ENCODE measurements at places on chromosomes 3 and 15.

DNA sequence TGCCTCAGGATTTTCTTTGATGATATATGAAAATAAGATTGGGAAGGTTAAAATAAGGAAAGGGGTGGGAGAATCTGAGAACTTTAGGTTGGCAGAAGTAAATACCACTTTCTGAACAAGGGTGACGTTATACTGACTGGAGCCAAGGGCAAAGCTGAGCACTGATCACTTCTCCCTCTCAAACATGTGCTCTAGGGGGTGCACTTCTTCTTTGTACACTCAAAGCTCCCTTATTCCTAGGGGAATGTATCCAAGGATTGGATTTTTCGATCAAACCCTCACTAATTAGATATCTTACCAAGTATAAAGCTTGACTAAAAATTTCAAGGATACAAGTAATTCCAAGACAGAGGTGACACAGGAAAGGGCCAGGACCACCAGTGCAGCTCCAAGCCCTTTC lies 243.9 kb upstream of the UMPS start:
- DNase-seq = no peak

GRCh38 chr15:37045859-37046740 lies 54.2 kb downstream of the MEIS2 start:
- peak; percentile 54 for DNase-seq

- DNase-seq = no peak
Measured at GRCh38 chr3:57942872-57943283, 65.3 kb upstream of the FLNB start.

DNA sequence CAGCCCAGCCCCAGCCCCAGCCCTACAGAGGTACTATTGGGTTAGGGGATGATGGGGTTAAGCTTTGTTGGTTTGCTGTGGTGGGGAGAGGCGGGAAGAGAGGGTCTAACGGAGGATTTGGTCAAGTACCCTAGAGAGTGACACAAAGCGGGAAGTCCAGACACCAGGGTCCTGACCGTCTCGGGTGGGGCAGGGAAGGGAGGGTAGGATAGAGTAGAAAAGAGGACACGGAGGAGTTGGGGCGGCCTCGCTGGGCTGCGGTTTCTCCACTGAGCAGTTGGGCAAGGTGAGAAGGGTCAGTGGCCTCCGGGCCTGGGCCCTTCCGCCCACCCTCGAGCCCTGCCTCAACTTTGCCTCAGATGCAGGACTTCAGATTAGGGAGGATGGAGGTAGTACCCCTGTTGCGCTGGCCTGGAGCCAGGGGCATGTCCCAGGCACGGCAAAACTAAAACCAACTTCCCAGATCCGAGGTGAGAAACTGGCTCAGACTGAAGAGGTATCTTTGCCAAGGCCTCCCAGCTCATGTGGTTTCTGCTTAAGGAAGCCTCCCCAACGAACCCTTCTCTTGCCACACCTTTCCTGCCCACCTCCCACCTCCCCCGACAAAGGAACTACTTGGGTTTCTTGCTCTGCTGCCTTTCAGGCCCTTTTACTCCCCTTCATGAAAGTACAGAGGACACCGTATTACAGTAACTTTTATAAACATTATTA lies 551 bp downstream of the PML start:
- no peak for DNase-seq

GRCh38 chr3:166451997-166452396 lies 614.8 kb upstream of the BCHE start:
- no peak for DNase-seq

DNA sequence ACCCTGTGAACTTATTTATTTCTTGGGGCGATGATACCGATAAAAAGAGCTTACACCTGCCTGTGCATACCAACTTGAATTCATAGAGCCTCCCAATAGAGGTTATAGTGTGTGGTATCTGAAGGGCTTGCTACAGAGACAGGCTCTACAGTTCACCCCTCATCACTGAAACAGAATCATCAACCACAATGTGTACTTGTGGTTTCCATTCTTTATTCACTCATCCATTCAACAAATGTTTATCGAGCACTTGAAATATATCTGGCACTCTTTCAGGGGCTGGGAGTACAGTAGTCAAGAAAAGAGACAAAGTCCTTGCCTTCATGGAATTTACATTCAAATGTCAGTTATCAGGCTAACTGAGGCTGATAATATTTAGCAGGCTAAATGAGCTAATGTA lies 134.4 kb upstream of the SKOR1 start:
- no peak for DNase-seq

GRCh38 chr3:51637941-51638471 lies 33.0 kb upstream of the TEX264 start:
- DNase-seq = peak; percentile 17

DNA sequence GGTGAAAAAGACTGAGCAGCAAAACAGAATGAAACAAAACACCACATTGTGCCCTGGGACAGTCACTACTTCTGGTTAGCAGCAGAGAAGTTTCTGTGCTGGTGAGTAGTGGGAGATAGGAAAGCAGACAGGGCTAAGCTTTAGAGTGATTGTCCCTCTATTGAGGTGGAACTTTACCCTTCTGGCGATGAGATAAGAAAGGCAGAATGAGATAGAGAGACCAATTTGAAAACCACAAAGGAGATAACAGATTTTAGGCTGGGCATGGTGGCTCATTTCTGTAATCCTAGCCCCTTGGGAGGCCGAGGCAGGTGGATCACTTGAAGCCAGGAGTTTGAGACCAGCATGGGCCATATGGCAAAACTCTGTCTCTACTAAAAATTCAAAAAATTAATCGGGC lies 208.5 kb downstream of the TBL1XR1 start:
- DNase-seq = no peak

- no peak for DNase-seq
Measured at GRCh38 chr3:191499307-191500080, 38.5 kb downstream of the PYDC2 start.

DNA sequence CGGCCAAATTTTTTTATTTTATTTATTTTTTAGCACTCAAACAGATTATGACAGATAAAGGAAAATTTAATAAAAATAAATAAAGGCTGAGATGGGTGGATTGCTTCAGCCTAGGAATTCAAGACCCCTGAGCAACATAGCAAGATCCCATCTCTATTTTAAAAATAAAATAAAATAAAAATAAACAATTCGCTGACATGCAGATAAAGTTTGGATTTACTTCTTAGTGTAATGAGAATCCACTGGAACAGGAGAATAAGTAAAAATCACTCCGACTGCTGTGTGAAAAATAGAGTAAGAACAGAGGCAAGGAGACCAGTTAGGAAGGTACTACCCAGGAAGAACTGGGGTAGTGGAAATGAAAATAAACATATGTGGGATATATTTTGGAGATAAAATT lies 5.6 kb downstream of the PIK3CB start:
- DNase-seq = no peak

DNA sequence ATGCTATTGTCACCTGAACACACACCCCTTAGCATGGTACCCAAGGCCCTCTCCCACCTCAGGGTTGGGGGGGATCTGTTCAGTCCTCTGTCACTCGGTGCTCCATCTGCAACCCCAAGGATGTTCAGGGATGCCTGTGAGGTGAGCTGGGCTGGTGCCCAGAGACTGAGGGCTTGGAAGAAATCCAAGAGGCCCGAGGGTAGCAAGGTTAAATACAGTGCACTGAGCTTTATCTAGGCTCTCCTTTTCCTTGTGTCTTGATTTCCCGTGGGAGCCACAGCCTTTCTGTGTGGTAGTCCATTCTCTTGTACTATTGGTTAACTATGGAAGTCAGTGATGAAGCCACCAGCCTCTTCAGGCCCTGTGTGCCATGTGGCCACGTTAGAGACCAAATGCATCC lies 18.7 kb upstream of the WNT5A start:
- DNase-seq = no peak

DNA sequence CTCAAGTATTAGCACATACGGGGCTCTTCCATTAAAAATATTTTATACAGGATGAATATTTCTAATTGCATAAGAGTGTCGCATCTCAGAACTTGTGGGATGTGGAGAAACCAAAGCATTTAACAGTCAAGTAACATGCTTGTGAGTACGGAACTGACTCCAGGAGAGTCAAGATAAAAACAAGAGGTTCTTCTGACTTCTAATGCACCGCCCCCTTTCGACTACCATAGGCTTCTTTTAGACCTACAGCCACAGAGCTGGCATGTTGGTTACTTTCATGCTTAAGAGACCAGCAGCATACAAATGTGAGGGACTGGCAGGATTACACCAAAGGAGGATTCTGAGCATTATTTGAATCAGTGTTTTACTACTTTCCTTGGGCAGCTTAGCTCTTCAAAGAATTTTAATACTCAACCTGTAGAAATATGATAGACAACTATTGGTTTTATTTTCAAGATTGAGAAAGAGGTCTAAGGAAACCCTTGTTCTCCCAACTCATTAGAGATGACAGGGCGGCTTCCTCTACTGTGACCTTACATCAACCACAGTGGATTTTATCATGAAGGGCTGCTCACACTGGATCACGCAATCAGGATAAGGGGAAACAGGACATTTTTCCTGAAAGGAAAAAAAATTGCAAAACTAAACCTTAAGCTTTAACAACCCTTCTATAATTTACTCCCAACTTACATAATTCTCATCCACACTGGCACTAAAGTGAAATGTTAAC lies 14.0 kb downstream of the ETV5 start:
- no peak for DNase-seq

- DNase-seq = no peak
Measured at GRCh38 chr3:9398700-9399336, 1.4 kb downstream of the SETD5 start.

GRCh38 chr3:54324103-54324502 lies 201.8 kb downstream of the CACNA2D3 start:
- no peak for DNase-seq

- DNase-seq = peak; percentile 61
Measured at GRCh38 chr3:197224034-197224444, 74.4 kb downstream of the DLG1 start.

DNA sequence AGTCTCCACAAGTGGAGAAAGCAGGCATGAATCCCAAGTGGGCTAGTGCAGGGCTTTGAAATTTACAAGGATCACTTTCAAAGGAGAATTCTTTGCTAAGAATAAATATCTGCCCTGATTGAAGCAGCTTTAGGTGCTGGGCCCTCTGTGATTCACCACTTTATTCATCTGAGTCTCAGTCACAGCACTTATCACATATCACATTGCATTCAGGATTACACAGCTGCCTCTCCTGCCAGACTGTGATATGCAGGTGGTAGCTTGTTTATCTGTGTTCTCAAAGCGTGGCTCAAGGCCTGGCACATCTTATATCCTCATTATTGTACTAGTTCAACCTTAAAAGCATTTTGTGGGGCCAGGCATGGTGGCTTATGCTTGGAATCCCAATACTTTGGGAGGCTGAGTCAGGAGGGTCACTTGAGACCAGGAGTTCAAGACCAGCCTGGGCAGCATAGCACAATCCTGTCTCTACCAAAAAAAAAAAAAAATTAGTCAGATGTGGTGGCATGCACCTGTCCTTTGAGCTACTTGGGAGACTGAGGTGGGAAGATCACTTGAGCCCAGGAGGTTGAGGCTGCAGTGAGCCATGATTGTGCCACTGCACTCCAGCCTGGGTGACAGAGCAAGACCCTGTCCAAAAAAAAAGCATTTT lies 156.9 kb upstream of the EIF1B start:
- no peak for DNase-seq

GRCh38 chr3:197038679-197039462 lies 9.3 kb upstream of the MELTF start:
- DNase-seq = no peak

DNA sequence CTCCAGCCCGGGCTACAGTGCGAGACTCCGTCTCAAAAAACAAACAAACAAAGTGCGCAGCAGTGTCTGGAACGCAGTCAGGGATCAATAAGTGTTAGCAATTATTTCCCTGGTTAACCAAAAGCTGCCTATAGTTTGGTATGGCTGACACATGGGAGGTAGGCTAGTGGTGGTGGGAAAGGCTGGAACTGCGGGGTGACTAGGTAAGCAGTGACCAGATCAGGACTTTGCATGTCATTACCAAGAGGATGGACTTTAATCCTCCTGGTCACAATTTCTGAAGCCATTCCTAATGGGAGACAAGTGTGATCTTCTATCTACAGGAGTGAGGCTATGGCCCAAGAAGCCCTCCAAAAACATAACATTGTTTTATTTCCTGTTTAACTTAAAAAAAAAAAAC lies 47.8 kb downstream of the SLC30A4 start:
- no peak for DNase-seq

DNA sequence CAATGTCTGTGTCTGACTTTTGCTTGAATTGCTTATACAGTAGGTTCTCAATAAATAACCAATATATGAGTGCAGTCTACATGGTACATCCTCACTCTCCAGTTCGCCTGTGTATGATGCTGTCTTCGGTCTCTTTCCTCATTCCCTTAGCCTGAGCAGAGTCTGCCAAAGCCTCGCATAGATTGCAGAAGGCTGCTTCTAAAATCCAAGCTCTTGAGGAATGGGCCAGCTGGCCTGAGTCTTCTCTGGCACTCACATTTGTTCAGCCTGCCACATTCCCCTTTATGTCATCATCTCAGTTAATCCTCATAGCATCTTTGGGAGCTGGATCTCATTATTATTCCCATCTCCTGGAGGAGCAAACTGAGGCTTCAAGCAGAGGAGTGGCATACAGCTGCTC lies 27.2 kb upstream of the ADAMTS7 start:
- DNase-seq = no peak

GRCh38 chr3:34229876-34230275 lies 431.4 kb downstream of the PDCD6IP start:
- DNase-seq = no peak

- DNase-seq = no peak
Measured at GRCh38 chr15:50077176-50077575, 41.9 kb downstream of the ATP8B4 start.

GRCh38 chr3:5105050-5105449 lies 17.0 kb upstream of the ARL8B start:
- no peak for DNase-seq

DNA sequence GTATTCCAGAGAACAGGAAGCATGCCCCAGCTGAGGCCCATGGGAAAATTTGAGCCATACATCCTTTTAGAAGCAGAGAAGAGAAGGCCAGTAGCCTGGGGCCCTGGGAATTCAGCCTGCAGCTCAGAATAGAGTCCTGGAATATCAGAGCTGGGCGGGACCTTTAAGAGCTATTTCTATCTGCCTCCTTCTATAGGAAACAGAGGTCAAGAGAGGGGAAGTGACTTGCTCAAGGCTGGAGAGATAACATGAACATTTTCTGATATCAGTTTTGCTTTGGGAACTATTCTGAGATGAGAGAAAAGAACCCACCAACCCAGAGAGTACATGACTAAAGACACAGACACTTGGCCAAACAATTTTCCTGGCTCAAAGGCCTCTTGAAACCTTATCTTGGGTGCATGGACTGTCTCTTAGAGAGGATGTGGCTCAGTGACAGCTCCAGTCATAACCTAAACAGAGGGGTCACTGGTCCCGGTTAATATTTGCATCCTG lies 26.0 kb downstream of the MASP1 start:
- no peak for DNase-seq

DNA sequence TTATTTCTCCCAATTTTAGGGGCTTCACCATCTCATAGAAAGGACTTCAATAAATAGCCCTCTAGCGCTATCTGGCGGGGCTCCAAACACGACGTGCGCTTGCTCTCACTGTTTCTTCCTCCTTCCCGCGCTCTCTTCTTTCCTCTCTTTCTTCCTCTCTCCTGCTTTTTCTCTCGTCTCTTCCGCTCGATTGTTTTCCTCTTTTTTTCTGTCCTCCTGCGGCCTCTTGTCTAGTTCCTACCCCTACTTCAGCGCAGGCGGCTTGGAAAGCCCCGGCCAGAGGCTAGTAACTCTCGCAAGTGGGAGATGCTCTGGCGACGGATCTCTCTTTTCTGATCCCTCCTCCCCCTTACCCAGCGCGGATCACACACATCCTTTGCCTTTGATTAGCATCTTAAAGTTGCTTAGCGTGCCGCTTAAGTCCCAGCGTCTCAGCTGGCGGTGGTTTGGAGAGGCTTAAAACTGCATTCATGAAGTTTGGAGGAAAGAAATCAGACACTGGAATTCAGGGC lies 6.2 kb upstream of the MEIS2 start:
- DNase-seq = no peak

All from NCI-H1694 treated with DMSO at 0.1 percent for 48 hours (cell line).